ENCODE measurements at places on chromosomes 2 and 18. TPM values are rescaled to one million over a fixed set of nuclear protein-coding genes. Genes with fewer than 3 reads are reported as not detected.

- H3K27me3 ChIP-seq: no peaks in the 10 kb centered on the region
- H3K36me3 ChIP-seq: no peaks in the 10 kb centered on the region
- DNase-seq: no peak
These were observed 357.2 kb upstream of the SALL3 start for GRCh38 chr18:78622251-78622906.

GRCh38 chr2:74646834-74647482 is 1.2 kb downstream of the M1AP start:
- DNase-seq: no peak
- no peaks in the 10 kb centered on the region for H3K4me1 ChIP-seq
- H3K36me3 ChIP-seq: no peaks in the 10 kb centered on the region

Gene FBXO15
- 4.2 TPM for total RNA-seq

Gene SIX2
- 0.38 TPM for total RNA-seq
